Umbilical cord (tissue), 2 donors: ENCODE measurements at places on chromosomes 6 and 20.
A peak's percentile ranks its signal among the peaks of the same experiment; 100 is the strongest.

GRCh38 chr6:39901116-39901655, 33.1 kb downstream of the MOCS1 start:
- no peak for DNase-seq

DNA sequence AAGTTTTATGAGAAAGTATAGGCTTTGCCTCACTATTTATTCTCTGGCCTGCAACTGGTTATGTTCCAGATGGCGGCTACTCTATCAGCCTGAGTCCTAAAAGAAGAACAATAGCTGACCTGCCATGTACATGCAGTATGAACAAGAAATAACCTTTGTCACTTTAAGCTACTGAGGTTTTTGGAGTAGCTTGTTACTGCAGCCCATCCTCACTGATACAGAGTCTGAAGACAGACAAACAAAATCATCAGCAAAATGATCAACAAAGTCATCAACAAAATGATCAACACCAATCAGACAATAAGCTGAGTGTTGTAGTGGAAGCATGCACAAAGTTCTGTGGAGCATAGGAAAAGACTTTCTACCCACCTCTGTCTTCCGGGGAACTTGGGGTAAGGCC, 82.5 kb downstream of the PLCG1 start:
- DNase-seq = no peak

GRCh38 chr20:53870426-53871315, 199.7 kb downstream of the BCAS1 start:
- DNase-seq = no peak

GRCh38 chr6:161023316-161023715, 31.7 kb downstream of the MAP3K4 start:
- DNase-seq = no peak

DNA sequence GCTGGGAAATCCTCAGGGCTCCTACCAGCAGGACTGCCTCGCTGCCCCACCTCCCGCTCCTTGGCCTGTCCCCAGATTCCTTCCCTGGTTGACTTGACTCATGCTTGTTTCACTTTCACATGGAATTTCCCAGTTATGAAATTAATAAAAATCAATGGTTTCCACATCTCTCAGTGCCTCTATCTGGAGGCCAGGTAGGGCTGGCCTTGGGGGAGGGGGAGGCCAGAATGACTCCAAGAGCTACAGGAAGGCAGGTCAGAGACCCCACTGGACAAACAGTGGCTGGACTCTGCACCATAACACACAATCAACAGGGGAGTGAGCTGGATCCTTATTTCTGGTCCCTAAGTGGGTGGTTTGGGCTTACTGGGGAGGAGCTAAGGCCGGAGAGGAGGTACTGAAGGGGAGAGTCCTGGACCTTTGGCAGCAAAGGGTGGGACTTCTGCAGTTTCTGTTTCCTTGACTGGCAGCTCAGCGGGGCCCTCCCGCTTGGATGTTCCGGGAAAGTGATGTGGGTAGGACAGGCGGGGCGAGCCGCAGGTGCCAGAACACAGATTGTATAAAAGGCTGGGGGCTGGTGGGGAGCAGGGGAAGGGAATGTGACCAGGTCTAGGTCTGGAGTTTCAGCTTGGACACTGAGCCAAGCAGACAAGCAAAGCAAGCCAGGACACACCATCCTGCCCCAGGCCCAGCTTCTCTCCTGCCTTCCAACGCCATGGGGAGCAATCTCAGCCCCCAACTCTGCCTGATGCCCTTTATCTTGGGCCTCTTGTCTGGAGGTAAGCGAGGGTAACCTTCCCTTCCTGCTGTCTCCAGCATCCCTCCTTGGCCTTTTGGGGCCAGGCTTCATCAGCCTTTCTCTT, at the start of gene CFB:
Gene CFB, plus strand, starts transcription at position 589 of the 863 bp plus-strand sequence. Its CDS starts 127 bp downstream, at position 716.
- peak; percentile 89 for DNase-seq

DNA sequence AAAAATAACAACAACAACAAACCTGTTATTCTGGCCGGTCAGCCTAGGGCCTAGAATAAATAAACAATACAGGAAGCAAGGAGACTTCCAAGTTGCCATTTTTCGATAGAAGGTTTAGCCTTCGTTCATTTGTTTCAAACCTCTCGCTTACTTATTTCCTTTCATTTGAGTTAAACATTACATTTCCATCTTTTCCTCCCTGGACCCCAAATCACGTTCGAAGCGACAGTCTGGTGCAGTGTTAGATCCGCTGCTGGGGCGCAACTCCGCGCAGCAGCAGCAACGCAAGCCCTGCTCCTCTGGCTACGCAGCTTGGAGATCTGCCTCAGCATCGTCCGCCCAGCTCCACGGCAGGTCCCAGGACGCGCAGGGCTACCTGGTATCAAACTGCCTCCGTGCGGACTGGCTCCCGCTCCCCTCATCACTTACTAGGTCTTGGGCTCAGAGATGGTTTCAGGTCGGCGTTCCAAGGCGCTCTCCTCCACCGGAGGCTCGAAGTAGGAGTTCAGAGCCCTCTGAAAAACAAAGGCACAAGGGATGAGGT, 530 bp downstream of the TDP2 start:
- no peak for DNase-seq

DNA sequence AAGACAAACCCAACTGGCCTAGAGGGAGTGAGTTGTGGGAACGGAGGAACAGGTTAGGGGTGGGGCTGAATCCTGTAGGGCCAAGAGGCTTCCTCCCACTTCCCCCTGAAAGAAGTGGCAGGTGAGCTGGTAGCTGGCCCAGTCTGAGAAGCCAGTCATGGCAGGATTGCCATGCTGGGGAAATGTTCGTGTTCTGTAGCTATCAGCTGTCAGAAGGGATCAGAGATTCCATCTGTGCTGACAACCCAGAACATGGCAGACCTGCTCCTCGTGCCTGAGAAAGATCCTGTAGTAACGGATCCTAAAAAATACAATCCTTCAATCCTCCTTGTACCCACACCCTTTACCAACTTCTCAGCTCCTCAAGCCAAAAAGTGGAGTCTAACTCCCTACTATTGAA, 43.0 kb downstream of the BANF2 start:
- DNase-seq = no peak

- no peak for DNase-seq
These were observed 1.8 kb downstream of the GRIK2 start for GRCh38 chr6:101395345-101395744.

DNA sequence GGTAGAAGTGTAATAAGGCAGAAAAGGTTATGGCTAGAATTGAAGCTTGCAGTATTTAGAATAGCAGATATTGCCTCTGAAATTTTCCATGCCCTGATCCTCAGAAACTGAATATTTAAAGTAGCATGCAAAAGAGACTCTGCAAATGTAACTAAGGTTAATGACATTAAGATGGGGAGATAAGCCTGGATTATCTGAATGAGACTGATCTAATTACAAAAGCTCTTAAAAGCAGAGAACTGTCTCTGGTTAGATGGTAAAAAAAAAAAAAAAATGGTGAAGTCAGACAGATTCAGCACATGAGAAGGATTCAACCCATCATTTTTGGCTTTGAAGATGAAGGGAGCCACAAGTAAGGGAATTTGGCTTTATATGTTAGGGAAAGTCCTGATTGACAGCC, 503.7 kb upstream of the IRAK1BP1 start:
- DNase-seq = no peak

DNA sequence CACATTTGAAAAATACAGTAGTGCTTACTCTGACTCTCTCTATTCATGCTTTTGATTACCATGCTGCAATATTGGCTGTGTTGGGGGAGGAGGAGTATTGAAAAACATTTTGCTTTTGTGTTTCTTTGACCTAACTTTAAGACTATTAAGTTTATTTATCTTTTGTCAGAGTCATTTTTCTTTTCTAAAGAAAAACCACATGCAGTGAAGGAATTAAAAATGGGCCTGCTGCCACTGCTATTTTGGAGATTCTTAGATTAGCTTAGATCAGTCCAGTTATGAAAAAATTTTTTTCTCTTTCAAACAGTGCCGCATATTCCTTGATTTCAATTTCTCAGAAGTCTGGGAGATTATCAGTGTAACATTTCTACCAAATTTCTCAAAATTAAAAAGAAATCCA, 36.1 kb downstream of the BCKDHB start:
- peak; percentile 57 for DNase-seq

DNA sequence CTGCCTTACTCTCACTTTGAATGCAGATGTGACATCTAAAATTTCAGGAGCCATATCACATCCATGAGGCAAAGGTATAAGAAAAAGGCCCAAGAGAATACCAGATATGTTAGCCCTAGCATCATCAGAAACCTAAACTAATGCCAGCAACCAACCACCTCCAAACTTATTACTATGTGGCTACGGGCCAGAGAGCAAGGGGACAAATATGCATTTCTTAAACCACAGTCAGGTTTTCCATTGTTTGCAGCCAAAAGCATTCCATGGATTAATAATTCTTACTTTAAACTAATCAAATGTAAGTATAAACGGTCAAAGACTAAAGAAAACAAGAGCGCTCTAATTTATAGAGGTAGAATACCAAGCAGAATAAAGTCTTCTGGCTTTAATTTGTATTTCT, 84.7 kb downstream of the TASP1 start:
- no peak for DNase-seq

DNA sequence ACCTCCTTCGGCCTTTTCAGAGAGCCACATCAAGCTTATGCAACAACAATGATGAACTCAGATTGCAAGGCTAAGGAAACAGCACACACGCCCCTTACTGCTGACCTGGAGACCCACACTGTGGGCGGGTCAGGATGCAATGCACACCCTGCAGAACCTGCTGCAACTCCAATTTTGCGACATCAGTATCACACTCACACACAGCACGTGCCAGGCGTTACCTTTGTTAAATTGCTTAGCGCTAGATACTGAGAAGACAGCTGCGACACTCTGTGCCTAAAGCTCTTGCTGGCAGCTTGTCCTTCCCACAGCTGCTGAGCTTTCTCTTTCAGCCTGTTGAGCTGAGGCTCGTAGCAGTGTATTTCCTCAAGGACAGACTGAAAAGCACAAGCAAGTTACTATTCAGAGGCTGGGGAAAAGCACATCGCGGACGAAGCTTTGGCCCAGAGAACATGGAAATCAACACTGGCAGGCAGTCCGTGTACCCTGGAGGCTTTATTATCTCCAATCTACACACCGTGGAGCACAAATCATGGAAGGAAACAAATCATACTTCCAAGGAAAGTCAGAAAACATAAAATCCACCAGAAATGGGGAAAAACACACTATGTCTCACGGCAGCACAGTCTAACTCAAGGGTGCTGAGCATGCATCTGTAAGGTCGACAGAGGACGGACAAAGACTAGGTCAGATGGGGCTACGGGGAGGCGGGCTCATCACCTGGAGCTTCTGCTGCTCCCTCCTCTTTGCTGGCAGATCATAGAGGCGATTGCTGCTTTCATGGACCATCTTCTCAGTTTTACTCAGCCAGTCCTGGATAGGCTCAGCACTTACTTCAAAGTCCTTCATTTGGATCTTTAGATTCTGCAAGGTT, 268.2 kb downstream of the SYNE1 start:
- peak; percentile 17 for DNase-seq

- DNase-seq = peak; percentile 38
These were observed 27.4 kb upstream of the IGF2R start for GRCh38 chr6:159941286-159942113.

DNA sequence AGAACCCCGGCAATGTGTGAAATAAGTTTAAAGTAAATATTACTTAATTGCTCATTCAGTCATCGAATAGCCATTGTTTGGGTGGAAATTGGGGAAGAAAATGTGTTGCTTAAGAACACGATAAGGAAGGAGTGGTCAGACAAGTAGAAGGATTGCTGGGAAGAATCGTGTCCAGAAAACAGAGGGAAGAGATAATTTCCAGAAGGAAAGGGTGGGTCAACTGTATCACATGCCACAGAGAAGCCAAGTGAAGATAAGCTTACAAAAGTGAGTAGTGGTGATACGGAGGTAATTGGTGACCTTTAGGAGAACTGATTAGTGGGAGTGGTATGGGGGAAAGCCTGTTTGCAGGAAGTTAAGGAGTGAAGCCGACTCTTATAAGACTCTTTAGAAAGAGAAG, 306.2 kb downstream of the SOX4 start:
- DNase-seq = no peak

- DNase-seq = no peak
These were observed 2.5 kb upstream of the TMEM217 start for GRCh38 chr6:37260444-37260843.

- no peak for DNase-seq
These were observed 159.3 kb downstream of the PREX1 start for GRCh38 chr20:48668451-48668946.

GRCh38 chr6:150788089-150788488, 77.4 kb upstream of the MTHFD1L start:
- DNase-seq = no peak

DNA sequence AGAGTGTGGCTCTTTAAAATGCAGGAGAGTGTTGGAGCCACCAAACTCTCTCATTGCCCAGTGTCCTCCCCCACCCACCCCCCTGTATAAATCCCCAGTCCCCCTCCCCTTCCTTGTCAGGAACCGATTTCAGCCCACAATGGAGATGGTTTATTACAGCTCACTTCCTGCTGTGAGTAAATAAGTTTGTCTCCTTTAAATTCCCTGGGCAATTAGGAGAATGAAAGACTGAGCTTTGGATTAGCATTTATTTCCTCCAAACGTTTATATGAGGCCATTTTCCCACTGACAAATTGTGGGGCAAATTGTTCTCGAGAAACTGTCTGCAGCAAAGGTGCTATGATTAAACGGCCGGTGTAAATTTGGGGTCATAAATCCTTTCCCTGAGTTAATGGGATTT, 128.8 kb downstream of the DHX35 start:
- DNase-seq = no peak
